ENCODE measurements at places on chromosomes 5 and 9.

GRCh38 chr9:35397216-35397698 lies 92.7 kb upstream of the RUSC2 start:
- DNase-seq: no peak

- DNase-seq: no peak
These were observed 198.9 kb upstream of the SGCD start for GRCh38 chr5:156128026-156128425.

DNA sequence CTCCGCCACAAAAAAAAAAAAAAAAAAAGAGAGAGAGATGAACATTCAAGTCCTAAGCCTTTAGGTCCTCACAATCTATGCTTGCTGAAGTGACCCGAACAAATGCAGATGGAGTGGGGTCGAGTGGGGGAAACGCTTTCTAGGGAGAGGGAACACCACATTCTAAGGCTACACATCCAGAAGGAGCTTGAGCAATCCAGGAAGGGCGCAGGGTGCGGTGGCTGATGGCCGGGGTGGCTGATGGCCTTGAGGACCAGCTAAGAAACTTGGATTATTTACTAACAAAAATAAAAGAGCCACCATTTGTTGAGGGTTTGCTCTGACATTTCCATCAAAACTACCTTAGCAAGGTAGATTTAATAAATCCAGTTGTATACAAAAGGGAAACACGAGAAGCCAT lies 764 bp upstream of the BNIP1 start:
- no peak for DNase-seq

GRCh38 chr9:81037889-81038288 lies 651.5 kb downstream of the TLE1 start:
- DNase-seq: no peak

DNA sequence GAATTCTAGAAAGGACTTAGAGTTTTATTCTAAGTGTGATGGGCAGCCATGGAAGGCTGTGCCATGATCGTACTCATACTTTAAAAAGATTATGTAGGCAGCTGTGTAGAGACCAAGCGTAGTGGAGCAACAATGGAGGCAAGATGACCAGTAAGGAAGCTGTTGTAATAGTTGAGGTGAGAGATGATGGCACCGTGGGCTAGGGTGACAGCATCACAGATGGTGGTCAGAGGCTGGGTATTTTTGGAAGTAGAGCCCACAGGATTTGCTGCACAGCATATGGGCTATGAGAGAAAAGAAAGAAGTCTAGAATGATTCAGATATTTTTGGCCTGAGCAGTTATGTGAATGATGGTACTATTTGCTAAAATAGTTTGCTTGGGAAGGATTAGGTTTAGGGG lies 7.7 kb downstream of the ARHGAP26 start:
- DNase-seq: no peak

- no peak for DNase-seq
These were observed 626.7 kb downstream of the CCDC171 start for GRCh38 chr9:16179566-16179965.

DNA sequence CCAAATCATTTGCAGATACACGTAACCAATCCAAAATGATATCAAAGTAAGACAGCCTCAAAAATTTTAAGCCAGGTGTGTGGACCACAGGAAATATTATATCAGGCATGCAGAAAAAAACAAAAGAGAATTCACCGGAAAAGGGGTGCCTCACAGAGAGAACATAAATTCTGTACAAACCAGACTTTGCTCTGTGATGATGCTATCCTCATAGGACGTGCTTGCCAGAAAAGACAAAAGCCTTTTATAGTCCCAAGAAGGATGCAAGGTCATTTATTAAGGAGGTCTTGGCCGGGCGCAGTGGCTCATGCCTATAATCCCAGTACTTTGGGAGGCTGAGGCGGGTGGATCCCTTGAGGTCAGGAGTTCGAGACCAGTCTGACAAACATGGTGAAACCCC lies 16.8 kb upstream of the ATP6V1G1 start:
- DNase-seq: no peak

- no peak for DNase-seq
These were observed 5.6 kb downstream of the WNK2 start for GRCh38 chr9:93189369-93190132.

DNA sequence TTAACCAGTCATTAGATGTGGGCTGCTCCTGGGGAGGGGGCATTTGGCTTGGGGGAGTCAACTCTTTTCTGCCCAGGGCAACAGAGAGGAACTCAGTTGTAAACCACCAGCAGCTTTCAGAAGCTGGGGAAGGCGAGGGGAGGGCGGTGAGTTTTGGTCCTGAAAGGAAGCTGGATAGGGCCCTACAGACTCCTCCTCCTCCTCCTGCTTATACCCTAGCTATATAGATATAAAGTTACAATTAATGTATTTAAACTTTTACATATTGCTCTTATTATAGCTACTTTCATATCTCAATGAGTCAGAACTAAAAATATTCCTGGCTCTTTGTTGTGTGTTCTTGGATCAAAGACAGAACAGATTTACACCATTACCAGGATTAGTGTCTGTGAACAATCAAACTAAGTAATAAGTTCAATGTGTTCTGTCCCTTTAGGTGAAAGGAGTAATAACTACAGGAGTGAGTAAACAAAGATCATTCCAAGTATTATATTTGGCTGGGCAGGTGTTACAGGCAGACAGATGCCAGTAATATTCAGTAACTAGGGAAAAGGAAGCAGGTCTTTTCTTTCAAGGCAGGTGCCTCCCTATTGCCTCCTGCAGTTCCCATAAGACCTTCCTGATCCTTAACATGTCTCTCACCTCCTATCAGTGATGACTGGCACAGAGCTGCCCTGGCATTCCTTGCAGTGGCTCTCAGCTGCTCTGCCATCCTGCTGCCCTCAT lies 20.5 kb upstream of the VPS13A start:
- DNase-seq: no peak

GRCh38 chr9:110048403-110048975 lies 159.5 kb downstream of the C9orf152 start:
- DNase-seq: no peak

DNA sequence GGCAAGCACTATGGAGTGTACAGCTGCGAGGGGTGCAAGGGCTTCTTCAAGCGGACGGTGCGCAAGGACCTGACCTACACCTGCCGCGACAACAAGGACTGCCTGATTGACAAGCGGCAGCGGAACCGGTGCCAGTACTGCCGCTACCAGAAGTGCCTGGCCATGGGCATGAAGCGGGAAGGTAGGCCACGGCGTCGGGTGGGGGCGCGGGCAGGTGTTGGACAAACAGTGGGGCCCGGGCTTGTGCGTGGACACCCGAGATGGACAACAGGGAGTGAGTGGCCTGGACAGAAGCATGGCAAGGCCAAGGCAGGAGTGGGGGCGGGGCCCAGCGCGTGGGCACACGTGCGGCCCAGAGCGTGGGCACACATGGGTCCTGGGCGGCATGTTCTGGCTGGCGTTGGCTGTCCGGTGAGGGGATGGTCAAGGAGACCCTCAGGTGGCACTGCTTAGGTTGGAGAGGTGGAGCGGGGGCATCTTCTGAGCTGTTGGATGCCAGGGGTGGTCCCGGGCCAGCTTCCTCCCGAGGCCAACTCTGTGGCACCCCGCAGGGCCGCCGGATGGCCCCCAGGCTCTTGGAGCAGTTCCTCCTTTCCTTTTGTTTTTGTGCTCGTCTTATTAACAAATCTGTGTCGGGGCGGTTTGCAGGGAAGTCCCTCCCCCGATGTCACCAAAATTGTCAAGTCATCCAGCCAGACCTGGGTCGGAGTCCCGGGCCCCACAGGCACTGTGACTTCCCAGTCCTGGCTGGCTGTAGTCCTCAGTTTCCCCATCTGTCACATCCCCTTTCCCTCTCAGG lies 82.9 kb downstream of the RXRA start:
- no peak for DNase-seq

DNA sequence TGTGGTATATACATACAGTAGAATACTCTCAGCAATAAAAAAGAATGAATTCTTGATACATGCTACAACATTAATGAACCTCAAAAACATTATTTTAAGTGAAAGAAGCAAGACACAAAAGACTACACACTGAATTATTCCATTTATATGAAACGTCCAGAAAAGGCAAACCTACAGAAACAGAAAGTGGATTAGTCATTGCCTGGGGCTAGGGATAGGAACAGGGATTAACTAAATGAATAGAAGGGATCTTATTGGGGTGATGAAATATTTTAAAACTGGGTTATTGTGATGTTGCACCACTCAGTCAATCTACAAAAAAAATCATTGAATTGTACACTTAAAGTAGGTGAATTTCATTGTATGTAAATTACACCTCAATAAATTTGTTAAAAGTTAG lies 326.7 kb downstream of the PIK3R1 start:
- DNase-seq: no peak

GRCh38 chr5:135493406-135494180 lies 41.4 kb upstream of the TIFAB start:
- DNase-seq: no peak

GRCh38 chr5:43352915-43353314 lies 39.7 kb upstream of the HMGCS1 start:
- no peak for DNase-seq

DNA sequence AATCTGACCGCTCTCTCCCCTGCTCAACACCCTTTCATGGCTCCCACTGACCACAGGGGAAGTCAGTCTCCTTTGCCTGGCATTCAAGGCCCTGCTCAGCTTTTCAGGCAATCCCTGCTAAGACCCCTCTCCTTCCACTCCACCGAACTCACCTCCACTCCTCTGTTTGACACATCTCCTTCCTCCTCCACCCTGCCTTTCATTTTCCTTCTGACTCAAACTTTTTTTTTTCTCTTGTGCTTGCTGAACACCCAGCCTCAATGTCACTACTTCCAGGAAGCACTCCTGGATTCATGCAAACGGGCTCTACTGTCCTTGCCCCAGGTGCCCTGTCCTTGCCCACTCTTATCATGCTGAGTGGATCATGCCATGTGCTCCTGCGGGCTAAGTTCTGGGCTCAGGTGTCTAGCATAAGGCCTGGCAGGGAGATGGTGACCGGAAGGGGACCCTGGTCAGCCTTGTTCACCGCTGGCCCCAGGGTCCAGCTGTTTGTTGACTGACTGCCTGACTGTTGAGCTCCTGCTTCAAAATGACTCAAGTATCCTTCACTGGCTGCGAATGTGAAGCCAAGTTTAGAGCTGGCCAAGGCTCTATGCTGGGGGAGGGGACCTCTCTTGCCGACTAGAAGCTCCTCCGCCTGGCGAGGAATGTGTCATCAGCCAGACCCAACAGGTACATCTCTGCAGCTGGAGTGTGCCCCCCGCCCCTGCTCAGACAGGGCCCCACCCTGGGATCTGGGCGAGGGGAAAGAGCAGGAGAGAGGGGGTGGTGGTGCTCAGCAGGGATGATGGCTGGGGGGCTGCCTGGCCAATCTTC lies 6.2 kb downstream of the NR5A1 start:
- DNase-seq: no peak

- DNase-seq: no peak
These were observed 67.9 kb downstream of the XRCC4 start for GRCh38 chr5:83145241-83145640.

DNA sequence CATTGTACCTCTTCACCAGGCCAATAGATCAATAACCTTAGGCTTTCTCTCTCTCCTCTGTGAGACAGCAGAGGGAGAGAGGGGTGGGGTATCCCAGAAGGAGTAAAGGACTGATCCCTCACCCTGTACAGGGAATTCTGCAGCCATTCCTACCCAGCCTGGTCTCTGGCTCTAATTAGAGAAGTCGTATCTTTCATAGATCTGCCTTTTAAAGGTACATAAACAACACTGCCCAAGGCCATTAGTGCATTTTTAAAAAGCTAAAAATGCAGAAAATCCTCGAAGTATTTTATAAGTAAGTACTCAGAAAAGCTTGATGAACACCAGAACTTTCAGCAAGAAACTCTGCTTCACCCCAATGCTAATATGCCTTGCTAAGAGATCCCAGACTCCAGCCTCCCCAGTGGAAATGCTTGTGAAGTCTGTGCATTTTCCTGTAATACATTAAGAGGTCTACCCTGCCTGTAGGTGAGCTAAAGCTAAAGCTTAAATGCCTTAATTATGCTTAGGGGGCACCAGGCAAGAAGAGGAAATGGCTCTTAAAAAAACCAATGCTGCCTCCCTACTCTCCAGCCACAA lies 200.0 kb upstream of the ANKRD55 start:
- no peak for DNase-seq

GRCh38 chr5:1279443-1280151 lies 15.3 kb downstream of the TERT start:
- DNase-seq: no peak

DNA sequence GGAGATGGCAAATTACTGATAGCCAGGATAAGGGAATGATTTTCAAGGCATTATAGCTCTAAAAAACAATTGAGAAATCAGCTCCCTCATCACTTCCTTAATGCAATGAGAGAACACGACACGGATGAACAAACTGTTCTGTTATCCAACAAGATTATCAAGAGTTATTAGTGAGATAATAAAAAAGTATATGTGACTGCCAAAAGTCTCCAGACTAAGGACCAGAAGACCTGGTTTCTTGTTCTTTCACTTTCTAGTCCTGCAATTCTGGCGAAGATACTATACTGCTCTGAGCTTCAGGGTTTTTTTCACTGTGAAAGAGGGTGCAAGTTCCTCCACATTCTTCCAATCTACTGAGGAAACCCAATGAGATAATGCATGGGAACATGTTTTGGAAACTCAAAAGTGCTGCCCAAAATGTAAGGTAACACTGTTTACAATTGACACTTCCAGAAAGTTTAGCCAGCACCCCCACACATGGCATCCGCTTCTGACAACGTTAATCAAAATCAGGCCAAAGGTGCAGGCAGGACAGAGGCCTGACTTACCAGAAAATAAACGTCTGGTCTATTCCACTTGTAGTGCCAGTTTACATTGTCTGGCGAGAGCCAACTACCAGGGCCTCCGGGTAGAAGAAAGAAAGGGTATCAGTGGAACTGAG lies 254.2 kb downstream of the DOCK8 start:
- DNase-seq: no peak

GRCh38 chr5:158938200-158938599 lies 161.5 kb downstream of the EBF1 start:
- DNase-seq: no peak

DNA sequence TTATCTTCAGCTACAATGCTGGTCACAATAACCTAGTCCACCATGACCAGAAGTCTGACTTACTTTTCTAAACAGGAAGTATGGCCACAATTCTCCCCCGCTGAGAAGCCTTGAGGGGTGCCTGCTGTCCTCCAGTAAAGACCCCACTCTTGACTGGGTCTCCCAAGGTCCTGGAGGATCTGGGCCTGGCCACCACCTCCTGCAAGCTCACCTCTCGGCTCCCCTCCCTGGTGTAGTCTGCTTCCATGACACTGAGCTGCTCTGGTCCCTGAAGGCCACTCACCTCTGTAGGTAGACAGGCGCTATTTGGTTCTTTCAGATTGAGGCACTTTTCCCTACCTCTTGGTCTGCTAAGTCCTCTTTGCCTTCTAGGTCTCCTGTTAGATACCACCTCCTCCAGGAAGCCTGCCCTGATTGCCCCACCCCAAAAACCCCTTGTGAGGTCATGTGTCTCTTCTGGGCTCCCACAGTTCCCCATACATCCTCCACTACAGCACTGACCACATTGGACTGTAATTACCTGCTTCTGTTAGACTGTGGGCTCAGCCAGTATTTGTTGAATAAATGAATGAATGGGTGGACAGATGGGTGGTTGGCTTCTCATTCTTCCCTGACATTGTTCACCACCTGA lies 62.6 kb upstream of the IER5L start:
- DNase-seq: no peak

Measured in thoracic aorta (tissue), 2 donors.